ENCODE measurements at places on chromosomes 13 and 19.

GRCh38 chr19:32450217-32450616 lies 44.6 kb downstream of the DPY19L3 start:
- no peak for DNase-seq

DNA sequence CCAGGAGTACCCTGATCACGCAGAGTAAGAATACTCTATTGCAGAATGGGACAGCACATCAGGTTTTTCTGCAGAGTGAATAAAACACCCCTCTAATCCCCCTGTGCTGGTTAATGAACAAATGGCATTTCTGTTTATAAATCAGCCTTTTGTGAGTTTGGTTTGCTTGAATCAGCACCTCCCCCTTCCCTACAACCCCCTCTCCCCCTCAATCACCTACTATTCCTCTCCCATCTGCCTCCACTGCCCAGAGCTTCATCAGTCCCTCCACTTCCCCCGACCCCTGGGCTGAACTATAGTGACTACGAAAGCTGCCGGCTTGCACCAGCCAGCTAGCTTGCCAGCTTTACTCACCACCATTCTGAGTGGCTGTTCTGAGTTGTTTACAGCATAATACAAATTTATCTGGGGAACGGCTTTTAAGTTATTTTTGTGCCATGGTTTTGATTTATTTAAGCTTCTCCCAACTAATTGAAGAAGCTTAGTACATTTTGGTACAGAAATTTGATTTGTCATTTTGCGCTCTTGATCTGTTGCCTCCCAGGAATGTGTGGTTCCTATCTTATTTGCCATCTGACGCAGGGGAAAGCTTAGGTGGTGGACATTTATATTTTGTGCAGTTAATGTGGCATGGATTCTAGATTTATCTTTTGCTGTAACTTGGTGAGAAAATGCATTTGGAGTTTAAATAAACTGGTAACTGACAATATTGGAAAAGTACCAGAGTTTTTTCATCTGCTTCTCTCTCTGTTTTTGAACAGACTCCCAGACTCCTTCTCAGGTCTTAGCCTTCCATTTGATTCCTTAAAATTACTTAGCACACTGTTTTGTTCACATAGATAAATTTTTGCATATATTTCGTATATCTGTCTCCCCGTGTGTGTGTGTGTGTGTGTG lies 41.7 kb upstream of the WDFY2 start:
- no peak for DNase-seq

GRCh38 chr19:12527034-12527836 lies 24.0 kb downstream of the ZNF564 start:
- DNase-seq = peak; percentile 28

GRCh38 chr13:111183087-111183645 lies 68.1 kb downstream of the ARHGEF7 start:
- DNase-seq = no peak

DNA sequence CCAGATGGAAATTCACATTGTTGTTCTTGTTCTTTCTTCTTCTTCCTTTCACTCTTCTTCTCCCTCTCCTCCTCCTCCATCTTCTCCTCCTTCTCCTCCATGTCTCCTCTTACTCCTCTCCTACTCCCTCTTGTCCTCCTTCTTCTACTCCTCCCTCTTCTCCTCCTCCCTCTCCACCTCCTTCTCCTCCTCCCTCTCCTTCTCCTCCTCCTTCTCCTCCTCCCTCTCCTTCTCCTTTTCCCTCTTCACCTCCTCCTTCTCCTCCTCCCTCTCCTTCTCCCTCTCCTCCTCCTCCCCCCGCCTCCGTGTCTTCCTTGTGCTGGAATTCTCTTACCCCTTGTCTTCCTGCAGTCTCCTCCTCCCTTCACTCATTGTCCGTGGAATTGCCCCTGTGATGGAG lies 18.4 kb downstream of the CABP5 start:
- DNase-seq = no peak

GRCh38 chr13:46672338-46673090 lies 119.5 kb downstream of the LRCH1 start:
- no peak for DNase-seq

DNA sequence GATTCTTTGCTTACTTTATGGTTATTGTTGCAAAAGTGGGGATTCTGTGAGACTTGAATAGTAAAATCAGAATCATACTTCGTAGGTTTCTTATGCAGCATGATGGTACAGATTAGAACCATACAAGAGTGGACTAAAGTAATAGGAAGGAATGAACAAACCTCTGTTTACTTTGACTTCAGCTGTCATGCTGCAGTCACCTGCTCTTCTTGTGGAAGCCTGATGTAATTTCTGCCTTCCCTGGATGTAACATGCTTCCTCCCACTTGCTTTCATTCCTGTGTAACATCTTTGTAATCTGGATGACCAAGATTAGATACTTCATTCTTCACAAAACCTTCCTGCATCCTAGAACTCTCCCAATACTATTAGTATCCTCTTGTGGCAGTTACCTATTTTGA lies 235.0 kb downstream of the PCCA start:
- no peak for DNase-seq

DNA sequence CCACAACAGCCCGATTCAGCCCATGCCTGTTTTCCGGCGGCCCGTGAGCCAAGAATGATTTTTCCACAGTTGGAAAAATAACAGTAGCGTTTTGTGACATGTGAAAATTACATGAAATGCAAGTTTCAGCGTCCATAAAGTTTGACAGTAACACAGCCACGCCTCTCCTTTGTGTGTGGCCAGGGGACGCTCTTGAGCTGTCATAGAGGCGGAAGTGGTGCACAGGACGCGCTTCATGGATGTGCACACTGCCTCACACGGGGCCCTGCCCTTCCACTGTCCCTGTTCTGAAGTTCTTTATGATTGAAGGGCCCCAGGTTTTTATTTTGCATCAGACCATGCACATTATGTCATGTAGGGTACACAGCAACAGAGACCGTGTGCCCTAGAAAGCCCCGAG lies 12.4 kb upstream of the ELAVL1 start:
- DNase-seq = no peak
